ENCODE measurements at places on chromosomes 5 and 9.

- DNase-seq = no peak
Measured at GRCh38 chr5:1011226-1011631, 2.6 kb downstream of the NKD2 start.

- no peak for DNase-seq
Measured at GRCh38 chr9:102518324-102518723, 476.8 kb upstream of the CYLC2 start.

DNA sequence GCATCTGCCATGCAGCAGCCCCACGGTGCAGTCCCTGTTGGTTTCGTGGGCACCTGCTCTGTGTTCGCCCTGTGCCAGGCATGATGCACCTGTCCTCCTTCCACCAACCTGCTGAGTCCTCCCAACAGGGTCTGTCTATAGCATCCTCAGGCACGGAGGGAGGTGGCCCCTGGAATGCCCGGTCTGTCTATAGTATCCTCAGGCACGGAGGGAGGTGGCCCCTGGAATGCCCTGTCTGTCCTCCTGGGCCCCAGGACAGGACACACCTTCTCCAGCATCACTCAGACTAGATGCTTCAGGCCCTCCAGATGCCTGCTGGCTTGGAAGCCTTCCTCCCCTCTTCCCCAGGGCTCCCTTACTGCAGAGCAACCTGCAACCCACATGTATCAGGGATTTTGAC is 9.9 kb upstream of the PHYHD1 start:
- no peak for DNase-seq

- no peak for DNase-seq
Measured at GRCh38 chr9:93582115-93582514, 5.7 kb downstream of the PHF2 start.

DNA sequence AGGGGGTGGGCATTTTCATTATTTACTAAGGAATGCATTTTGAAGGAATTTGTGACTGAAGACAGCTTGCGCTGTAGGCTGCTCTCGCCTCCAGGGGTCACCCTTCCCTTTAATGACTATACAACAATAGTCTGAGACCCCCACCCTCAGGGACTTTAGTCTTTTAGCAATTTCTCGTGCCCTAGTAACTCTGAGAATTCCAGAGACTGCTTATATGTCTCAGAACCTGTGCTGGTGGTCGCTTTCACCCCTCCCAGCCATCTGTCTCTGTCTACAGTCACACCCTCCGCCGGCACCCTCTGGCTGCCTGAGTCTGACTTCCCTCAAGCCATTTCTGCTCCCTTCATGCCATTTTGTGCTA is 671.4 kb downstream of the NR2F1-AS1 start:
- DNase-seq = no peak

All from stimulated activated CD8-positive, alpha-beta memory T cell treated with anti-CD3 and anti-CD28 coated beads, Interleukin-15, amount 100 ng/mL, for 24 hours (primary cell).